Dermis microvascular lymphatic vessel endothelial cell (primary cell): ENCODE measurements at places on chromosomes 1 and 21.
A peak's percentile ranks its signal among the peaks of the same experiment; 100 is the strongest.

DNA sequence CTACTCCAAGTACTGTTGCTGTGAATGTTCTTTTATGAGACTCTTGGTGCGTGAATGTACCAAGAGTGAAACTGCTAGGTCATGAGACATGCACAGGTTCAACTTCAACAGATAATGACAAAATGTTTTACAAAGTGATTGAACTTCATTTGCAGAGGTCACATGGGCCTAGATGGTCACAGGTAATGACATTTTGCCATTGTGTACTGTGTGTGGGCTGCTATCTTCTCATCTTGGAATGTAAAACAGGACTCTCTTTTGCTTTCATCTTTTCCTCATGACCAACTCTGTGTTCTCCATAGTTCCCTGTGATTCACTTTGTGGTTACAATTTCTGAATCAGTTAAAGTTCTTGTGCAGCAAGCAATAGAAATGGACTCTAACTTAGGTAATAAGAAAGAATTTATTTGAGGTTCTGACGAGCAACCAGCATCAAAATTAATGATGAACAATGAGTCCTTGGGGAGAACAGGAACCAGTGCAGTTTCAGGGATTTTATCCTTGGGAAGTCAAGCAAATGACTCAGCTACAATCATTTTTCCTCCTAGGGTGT lies 16.2 kb upstream of the TSNAX start:
- DNase-seq = no peak

DNA sequence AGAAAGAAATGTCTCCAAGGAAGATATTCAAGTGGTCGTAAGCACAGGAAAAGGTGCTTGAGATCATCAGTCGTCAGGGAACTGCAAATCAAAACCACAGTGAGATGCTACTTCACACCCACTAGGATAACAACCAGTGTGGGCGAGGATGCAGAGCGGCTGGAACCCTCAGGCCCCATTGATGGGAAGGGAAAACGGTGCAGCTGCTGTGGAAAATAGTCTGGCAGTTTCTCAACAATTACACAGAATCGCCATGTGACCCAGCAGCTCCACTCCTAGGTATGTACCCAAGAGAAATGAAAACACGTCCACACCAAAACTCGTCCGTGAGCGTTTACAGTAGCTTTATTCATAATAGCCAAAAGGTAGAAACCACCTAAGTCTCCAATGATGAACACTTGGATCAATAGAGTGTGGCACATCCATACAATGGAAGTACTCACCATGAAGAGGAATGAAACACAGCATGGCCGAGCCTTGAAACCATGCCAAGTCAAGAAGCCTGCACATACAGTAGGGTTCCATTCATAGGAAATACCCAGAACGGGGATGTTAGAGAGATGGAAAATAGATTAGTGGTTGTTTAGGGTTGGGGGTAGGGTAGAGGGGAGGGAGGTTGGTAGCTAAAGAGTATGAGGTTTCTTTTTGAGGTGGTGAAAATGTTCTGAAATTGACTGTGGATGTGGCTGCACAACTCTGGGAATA lies 6.1 kb downstream of the DFFB start:
- DNase-seq = no peak

DNA sequence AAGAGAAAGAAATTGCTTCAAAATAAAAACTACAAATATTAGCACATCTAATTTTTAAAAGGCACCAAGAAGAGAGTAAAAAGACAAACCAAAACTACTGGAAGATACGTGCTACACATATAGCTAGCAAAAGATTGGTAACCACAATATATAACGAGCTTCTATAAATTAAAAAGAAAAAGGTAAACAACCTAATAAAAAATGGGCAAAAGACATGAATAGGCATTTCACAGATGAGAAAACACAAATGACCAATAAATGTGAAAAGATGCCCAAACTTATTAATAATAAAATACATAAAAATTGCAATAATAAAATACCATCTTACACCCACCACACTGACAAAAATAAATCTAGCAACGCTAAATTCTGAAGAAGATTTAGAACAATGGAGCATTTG lies 26.2 kb downstream of the LEMD1 start:
- DNase-seq = no peak

DNA sequence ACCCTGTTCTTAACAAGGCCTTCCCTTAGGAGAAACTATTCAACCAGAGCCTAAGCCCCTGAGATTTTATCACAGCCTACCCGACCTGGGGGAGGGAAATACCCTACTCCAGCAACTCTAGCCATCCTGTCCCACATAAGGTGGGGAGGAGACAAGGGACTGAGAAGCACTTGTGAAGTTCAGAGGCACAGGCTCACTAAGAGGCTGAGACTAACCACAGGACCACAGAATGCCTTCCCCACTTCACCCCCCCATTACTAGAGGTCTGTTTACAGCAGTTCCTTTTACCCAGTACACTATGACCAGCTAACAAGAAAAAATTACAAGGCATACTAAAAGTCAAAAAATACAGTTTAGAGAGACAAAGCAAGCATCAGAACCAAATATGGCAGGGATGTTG lies 86.8 kb downstream of the TEX35 start:
- DNase-seq = no peak

DNA sequence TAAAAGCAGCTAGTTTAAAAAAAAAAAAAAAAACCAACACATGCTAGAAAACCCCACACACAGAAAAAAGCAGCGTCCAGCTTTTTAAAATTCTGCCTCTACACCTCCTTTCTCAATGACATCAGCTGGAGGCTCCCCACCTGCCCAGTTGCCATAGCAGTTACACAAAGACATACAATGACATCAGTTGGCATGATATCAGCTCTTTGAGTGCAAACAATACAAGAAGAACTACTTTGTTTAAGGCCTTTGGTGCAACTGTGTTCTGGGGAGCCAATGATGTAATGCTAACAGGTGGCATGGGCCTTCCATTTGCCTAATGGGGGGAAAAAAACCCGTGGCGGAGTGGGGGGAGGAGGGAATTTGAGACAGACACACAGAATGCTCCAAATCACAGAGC lies 32.9 kb downstream of the DUSP10 start:
- peak; percentile 55 for DNase-seq

- no peak for DNase-seq
These were observed 137.8 kb downstream of the RWDD3 start for GRCh38 chr1:95371666-95372282.

GRCh38 chr1:200206761-200207160 lies 179.3 kb downstream of the NR5A2 start:
- DNase-seq = no peak

DNA sequence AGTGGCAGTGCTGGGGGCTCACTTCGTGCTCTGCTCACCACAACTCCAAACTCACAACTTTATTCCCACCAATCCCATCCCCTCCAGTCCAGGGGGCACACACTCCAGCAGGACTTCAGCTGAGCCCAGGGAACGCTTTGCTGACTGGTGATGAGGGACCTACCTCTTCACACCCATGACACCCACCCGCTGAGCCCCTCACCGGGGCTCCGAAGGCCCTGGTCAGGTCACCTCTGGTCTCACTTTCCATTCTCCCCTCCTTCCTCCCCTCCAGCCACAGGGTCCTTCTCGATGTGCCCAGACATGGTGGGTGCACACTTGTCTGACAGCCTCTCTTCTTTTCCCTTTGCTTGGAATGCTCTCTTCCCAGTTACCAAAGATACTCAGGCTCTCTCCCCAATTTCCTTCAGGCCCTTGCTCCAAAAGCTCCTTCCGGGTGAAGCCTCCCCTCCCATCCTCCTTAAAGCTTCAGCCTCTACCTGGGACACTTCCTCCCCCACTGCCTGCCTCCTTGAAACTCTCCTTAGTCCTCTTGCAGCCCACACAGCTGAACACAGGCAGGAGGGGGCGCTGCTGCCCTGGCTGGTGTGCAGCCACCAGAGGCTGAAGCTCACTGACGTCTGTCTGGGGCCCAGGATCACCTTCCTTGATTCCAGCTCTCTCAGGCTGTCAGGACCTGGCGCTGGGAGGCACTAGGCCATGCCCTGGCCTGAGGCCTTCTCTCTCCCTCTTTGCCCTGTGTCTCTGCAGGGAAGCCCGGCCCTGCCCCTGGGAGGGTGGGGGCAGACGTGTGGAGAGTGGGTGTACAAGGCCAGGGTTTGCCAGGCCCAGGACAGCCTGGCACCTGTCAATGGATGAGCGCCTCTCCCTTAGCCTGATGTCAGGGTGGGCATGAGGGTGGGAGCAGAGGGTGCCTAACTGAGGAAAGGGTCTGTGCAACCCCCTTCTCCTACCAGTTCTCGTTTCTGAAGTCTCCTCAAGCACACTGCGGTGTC lies 1.6 kb downstream of the KCNE1 start:
- peak; percentile 55 for DNase-seq

DNA sequence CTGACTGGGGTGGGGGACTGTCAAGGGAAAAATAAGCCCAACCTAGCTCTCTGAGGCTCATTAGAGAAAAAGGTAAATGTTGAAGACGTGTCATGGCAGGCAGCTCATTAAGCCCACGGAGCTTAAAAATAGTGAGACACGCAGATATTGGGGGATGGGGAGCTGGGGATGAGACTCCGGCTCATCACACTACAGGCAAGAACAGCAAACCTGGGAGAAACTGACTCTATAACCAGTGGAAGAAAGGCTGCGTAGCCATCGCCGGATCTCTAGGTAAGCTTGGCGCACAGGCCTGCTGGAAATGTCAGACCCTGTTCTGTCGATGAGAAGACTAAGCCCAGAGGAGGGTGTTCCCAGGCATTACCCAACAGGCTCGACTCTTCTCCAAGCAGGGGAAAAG lies 78.0 kb downstream of the SYT2 start:
- no peak for DNase-seq

DNA sequence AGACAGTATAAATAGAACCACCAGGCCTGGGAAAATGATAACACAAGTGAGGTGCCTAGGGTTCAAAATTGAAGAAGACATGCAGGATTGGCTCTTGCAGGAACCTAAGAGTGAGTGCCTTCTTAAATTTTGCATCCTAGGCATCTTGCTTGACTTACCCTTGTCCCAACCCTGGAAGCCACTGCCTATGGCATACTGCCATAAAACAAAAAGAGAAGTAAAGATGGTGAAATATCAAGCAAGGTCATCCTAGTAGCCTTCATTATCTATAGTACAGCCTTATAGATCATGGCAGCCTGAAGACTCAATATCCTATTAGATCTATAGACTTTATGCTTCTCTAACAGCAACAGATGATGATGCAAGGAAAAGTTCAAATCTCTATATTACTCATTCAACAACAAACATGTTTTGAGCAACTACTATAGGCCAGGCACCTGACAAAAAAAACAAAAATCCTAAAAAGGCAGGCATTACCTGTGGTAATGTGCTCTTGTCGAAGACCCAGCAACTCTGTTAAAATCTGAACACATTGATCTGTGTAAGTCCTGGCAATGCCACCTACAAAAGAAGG lies 6.3 kb downstream of the AP4B1 start:
- DNase-seq = no peak

DNA sequence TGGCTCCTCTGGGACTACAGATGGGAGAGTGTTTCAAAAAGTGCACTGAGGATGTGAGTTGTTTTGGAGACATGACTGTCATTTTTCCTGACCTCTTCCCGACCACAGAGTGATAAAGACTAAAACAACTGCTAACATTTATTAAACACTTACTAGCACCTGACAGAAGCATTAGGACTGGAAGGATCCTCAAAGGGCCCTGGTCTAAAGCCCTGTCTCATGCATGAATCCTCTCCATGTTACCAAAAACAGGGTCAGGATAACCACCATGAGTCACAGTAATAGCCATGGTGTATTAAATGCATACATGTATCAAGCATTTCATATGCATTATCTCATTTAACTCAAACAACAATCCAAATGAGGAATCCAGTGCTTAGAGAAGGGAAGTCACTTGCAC lies 11.5 kb downstream of the CYB5RL start:
- DNase-seq = no peak

DNA sequence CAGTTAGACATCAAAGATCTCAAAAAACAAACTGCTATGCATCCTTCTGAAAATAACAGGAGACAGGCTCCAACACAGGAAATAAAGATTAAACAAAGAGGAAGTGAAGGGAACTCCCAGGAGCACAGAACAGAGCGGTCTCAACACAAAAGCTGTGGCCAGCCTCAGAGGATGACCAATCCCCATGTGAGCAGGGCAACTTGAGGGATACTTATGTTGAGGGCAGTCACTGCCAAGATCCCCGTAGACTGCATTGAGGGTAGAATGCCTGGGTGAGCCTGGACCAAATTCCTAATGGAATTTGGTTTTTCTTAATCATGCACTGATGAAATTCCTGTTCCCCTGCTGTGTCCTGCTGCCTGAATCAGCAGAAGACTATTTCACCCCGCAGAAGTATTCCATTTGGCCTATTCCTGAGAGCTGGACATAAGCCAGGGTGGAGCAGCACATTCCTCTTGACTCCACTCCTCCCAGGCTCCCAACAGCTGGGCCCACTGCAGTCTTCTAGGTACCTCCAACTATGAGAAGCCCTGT lies 49.0 kb downstream of the JAK1 start:
- DNase-seq = no peak

DNA sequence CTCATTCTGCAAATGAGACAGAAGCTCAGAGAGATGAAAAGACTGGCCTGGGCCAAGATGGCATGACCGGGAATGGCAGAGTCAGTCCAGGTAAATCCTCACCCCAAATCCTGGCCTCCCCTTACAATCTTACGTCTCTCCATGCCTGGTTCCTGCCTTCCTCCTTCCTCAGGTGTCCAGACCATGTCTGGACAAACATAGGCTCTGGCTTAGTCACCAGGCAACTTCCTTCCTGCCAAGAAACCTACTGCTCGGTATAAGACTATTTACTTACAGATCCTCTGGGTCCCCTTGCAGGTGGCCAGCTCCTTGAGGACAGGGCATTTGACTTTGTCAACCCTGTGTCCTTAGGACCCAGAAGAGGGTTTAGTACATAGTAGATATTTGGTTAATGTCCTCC lies 69.4 kb upstream of the ROR1 start:
- peak; percentile 74 for DNase-seq

DNA sequence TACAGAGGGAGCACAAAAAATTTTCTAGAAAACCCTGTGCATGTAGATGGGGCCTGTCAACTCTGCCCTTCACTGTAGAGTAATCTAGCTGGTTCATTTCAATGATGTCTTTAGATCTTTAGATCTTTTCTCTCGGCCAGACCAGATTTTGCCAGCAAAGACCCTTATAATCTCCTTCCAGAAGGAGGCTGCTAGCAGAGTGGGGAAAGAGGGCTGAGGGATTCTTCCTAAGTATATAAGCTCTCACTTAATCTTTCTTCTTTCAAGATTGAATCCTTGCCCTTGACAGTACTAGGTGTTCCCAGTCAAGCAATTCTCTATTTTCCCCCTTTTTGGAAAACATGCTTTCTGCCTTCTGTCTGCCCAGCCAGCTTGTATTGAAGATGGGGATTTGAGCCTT lies 34.3 kb downstream of the BCAS2 start:
- no peak for DNase-seq
